ENCODE measurements at places on chromosomes 3 and 15.

- no peak for DNase-seq
Measured at GRCh38 chr3:194423317-194423716, 24.3 kb upstream of the GP5 start.

DNA sequence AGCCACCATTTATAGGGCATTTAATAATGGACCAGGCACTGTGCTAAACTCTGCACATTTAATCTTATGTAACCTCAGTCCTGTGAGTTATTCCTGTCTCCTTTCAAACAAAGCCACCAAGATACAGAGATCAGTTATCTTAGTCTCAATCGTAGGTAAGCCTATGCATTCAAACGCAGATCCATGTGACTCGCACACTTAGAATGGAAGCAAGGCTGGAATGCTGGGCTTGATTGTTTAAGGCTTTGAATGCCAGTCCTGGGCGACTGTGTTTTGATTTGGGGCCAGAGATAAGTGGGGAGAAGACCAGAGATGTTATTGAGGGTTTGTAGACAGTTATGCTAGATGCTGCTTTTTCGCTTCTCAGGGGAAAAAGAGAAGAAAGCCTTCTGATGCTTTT lies 22.2 kb downstream of the MED12L start:
- no peak for DNase-seq

DNA sequence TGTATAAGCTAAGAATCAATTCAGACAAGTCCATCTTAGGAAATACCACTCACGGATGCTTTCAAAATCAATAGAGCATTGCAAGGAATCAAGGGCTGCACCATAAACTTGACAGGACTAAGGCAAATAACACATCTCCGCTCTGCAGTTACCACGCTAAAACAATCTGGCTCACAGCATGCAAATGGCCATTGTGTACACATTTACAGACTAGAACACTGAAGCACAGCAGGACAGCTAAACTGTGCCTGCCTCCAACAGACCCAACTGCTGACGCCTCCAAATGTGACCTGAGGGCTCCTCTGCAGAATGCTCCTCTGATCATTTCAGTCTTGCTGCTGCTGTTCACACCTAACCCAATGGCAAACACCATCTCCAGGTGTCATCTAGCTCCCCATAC lies 104.3 kb downstream of the MEX3B start:
- DNase-seq = no peak

DNA sequence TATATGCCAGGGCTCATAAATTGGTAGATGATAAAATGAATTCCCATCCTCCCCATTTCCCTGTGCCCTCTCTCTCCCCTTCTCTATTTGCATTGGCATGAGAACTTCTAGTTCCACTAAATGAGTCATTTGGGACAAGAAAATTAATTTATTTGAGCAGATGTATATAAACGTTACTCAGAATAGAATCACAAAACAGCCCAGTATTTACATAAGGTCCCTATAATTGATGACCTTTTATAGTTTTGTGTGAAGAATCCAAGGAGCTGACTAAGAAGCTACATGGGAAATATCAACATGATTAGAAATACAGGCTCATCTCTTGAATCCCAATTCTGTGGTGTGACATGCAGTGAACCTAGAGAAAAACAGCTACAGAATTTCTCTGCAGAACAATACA lies 617.7 kb upstream of the NR2F2 start:
- no peak for DNase-seq

DNA sequence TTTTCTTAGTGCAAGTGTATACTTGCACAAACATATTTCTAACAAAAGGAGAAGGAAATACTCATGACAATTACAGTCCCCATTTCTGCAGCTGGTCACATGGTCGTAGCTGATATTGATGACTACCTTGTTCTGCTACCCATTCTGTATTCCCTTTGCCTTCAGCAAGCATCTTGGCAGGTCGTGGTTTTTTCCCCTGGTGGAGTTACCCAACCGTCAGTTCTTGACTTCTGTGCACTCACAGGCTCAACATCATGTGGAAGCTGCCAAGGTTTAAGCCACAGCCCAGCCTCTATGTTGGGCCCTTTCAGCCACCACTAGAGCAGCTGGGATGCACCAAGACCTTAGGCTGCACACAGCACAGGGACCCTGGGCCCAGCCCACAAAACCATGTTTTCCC lies 56.1 kb downstream of the VGLL3 start:
- DNase-seq = no peak

- DNase-seq = no peak
Measured at GRCh38 chr15:69991551-69991980, 106.2 kb downstream of the TLE3 start.

GRCh38 chr3:104887069-104887468 lies 479.6 kb upstream of the ALCAM start:
- no peak for DNase-seq

- DNase-seq = no peak
Measured at GRCh38 chr3:170705131-170705530, 119.3 kb upstream of the SLC7A14 start.

DNA sequence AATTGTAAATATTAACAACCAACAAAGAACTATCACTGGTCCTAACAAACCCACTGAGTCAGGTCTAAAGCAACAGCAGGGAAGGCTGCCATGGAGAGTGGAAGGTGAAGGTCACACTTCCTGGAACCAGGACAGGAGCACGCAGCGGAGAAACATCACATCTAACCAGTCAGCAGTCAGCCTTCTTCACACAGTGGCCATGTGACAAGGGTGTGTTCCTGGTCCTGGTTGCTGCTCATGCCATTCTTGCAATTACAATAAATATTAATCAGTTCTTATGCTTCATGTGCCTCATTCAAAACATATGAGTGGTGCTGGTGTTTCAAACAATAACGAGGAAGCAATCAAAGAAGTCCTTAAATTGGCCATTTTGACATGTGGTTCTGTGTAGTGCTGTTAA lies 162.8 kb downstream of the ARRDC4 start:
- no peak for DNase-seq

DNA sequence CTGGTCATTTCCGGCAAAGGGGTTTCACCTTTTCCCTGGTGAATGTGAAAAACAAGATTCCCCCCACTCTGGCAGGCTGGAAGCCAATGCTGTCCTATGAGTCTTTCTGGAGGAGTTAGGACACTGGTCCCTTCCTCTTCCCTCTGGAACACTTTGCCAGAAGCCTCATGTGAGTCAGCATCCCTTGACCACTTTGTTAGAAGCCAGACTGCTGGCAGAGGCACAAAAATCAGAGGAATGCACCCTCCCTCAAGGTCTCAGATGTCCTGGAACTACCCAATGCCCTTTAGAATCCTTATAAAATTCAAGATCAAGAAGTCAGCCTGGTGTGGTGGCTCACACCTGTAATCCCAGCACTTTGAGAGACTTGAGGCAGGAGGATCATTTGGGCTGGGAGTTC lies 26.6 kb downstream of the ITGB5 start:
- DNase-seq = no peak

DNA sequence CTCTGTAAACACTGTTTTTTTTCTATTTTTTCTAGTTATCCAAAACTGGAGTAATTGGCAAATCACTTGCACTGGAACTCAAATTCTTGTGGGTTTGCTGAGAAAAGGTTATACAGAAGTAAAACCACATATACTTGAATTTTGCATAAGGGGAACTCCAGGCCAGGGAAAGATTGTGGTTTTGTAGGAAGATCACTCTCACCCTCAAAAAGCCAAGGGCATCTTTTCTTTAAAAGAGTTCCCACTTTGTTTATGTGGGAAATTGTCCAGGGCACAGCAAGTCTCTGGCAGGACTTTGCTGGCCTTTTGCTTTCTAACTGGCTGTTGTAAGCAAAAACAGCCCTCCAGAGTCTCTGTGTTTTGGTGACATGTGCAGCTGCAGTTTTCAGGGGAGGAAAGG lies 340.3 kb upstream of the RBMS3 start:
- DNase-seq = no peak

- DNase-seq = no peak
Measured at GRCh38 chr3:79994397-79994796, 226.6 kb upstream of the ROBO1 start.

- DNase-seq = no peak
Measured at GRCh38 chr3:56404884-56405283, 63.4 kb downstream of the ERC2 start.

- no peak for DNase-seq
Measured at GRCh38 chr15:66212563-66212921, 41.0 kb downstream of the MEGF11 start.

DNA sequence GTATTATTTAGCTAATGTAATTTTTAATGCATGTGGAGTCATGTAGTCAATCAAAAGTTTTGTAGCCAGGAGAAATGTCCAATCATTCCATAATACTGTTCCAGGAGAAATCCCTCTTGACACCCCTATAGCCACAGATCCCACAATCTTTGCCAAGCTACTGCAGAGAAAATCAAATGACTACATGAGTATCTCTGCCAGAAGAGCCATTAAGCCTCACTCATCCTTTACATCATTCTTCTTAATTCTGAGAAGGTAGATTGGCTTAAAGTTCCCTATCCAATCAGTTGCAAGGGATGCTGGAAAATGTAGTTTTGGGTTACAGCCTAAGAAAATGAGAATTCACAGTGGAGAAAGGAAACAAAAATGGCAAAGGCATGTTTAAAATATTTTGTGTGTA lies 502.1 kb downstream of the ZBBX start:
- no peak for DNase-seq

DNA sequence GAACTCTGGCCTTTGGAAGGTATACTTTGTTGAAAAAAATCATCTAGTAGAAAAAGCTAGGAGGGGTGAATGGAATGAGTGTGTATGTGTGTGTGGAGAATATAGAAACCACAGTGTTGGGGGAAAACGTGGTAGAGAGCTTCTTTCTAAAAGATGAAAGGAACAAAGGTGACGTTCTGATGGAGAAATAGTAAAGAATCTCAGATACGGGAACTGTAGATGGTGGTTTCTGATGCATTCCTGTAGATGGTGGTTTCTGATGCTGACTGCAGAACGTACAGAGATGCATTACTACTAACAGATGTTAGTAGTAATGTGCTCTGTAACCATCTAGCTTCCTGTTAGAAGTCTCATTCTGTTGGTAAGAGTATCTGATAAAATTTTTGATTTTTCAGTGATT lies 60.2 kb downstream of the VPS8 start:
- no peak for DNase-seq

DNA sequence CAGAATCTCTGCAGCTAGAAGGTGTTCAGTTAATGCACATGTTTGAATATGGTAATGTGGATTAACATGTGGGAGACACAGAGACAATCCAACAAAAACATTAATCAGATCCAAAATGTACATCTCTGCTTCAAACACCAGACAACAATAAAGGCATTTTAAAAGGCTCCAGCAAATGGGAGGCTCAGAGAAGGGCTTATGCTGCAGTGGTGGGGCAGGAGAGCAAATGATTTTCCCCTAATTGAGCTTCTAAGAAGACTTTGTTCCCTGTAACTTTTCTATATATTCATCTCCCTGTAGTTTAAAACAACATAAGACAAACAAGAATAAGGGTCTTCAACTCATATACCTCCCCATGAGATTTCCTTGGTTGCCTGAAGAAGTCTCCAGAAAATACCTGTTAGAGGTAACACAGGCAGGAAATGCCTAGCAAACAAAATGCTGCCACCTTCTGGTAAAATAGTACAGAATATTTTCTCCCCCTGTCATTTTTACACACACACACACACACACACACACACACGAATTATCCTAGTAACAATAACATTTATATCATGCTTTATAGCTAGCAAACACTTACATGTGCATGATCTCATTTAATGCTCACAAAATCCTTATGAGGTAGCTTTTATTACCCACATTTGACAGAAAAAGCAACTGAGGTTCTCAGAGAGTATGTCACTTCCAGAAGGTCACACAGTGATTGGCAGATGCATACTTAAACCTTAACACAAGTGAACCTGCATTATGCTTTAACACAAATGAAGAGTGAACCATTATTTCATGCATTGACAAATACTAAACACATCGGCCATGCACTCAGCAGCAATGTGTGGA lies 123.4 kb upstream of the MB21D2 start:
- DNase-seq = no peak
